Fibroblast of the aortic adventitia (primary cell): ENCODE measurements at places on chromosomes 12 and 14.
A peak's percentile ranks its signal among the peaks of the same experiment; 100 is the strongest.

GRCh38 chr12:93829016-93829415 lies 151.8 kb downstream of the CRADD start:
- no peak for DNase-seq

- no peak for DNase-seq
Measured at GRCh38 chr14:54453252-54453651, 12.1 kb upstream of the CNIH1 start.

DNA sequence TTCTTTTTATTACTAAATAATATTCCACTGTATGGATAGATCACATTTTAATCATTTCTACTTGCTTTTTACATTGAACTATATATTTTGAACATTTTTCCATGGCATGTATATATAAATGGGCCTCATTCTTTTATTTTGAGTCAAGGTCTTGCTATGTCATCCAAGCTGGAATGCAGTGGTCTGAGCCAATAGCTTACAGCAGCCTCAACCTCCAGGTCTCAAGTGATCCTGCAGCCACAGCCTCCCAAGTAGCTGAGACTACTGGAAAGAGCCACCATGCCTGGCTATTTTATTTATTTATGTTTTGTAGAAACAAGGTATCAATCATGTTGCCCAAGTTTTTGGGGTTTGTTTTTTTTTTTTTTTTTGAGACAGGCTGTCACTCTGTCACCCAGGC lies 7.6 kb downstream of the FCF1 start:
- DNase-seq: peak; percentile 33

DNA sequence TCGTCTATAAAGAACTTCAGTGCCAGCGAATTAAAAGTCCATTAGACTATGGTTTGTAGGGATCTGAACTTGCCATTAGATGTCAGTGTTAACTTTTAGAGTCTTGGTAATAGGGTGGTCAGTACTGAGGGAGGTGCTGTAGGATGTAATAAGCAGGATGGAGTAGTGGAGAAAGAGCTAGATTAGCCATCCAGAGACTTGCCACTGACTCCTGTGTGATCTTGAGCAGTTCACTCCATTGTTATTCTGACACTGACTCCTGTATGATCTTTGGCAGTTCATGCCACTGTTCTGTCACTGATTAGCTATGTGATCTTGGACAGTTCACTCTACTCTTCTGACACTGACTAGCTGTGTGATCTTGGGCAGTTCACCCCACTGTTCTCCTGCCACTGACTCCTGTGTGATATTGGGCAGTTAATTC lies 133.6 kb downstream of the TTLL5 start:
- peak; percentile 90 for DNase-seq

- DNase-seq: no peak
Measured at GRCh38 chr12:15583804-15584203, 205.4 kb downstream of the EPS8 start.

DNA sequence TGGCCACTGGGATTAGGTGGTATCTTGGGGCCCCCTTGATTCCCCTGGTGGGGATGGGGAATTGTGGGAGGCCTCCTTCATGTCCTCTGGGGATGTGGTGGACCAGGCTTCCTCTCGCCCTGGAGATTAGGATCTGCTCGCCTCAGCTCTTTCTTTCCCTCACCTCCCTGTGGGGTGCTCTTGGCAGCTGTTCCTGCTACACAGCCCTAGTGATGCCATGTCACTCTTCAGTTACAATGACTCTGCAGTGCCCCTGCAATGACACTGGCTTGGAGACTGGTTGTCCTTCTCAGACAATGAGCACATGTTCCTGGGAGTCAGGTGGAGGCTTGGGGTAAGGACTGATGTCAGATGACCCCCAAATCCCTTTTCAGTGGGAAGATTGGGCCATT lies 83.9 kb downstream of the ADCK1 start:
- DNase-seq: no peak

GRCh38 chr14:80560800-80561657 lies 349.7 kb upstream of the DIO2 start:
- DNase-seq: no peak

DNA sequence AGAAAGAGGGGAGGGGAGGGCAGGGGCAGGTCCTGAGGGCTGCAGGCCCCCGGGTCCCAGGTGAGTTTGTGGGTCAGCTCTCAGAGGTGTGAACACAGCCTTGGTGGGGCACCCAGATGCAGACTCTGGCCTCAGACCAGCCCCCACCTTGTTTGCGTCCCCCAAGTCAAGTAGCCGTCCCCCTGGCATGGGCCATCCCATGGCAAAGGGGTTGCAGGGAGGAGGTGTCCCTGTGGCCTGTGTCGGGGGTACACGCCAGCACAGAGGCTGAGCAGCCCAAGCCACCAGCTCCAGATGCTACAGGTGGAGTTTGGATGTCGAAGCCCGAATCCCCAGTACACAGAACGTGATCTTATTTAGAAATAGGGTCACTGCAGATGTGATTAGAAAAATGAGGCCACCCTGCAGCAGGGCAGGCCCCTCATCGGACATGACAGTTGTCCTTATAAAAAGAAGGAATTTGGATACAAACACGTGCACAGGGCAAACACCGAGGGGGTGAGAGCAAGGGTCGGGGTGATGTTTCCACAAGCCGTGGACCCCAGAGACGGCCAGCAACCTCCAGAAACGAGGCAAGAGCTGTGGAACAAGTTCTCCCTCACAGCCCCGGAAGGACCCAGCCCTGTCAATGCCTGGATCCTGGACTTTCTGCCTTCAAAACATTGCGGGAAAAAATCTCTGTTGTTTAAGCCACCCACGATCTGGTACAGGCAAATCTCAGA lies 141.2 kb upstream of the C14orf180 start:
- no peak for DNase-seq

GRCh38 chr12:67270622-67271021 lies 1.5 kb downstream of the CAND1 start:
- no peak for DNase-seq

GRCh38 chr14:99855271-99855670 lies 62.1 kb downstream of the EML1 start:
- DNase-seq: no peak

- DNase-seq: peak; percentile 100
Measured at GRCh38 chr12:116382686-116383530, 105.4 kb upstream of the MED13L start.

DNA sequence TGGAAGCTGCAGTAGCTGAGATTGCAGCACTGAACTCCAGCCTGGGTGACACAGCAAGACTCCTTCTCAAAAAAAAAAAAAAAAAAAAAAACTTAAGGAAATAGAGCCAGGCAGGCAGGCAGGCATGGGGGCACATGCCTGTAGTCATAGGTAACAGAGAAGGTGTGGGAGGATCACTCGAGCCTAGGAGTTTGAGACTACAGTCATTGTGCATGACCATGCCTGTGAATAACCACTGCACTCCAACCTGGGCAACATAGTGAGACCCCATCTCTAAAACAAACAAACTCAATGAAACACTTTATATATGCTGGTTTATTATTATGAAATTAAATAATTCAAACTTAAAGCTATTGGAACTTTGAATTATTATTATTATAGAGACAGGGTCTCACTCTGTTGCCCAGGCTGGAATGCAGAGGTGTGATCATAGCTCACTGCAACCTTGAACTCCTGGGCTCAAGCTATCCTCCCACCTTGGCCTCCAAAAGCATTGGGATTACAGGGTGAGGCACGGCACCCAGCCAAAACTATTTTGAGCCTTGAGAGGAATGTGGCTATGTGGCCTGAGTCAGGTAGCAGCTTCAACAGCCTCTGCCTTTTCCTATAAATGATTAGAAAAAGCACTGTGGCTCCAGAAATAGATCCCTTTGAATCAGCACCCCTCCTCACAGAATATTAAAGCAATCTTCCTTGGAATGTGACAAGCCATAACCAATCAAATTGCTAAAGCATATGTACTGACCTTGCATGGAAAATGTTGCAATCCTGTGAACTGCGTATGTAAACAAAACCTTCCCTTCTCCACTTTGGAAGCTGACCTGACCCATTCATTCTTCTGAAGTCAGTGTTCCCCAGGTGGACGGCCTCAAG lies 34.7 kb upstream of the YY1 start:
- DNase-seq: peak; percentile 22

DNA sequence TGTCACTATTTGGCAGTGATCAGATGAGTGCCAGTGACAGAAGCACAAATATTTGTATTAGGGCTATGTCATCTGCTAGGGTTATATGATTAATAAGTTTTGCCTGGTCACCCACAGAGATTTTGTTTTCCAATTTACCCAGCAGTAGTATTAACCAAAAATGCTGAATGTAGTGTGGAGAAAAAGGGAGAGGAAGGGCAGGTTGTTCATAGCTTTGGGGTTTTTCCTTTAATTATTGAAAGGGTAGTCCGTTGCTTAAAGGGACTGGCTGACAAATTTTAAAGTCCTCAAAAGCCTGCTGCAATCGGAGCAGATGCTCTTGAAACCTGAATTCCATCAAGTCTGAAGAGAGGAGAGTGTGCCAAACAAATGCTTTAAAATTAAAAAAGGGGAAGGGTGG lies 237.9 kb upstream of the CCDC196 start:
- no peak for DNase-seq

DNA sequence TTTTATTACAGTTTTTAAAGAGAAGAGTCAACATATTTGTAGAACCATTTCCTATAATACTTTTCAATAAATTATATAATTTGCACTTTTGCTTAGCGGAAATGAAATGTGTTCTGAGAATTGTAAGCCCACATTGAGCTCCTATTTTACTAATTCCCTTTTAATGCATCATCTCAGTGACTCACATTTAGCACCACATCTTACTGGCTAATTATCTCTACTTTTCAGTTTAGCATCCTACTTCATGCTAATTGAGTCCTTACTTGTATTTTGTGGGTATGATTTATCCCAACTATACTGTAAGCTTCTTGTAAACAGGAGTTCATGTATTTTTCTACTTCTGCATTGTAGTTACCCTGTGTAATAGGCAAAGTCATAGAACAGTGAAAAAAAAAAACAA lies 67.5 kb downstream of the TMX1 start:
- DNase-seq: no peak

- DNase-seq: peak; percentile 62
Measured at GRCh38 chr12:96237035-96237434, 42.9 kb downstream of the ELK3 start.

- DNase-seq: no peak
Measured at GRCh38 chr12:54159140-54159539, 29.6 kb downstream of the SMUG1 start.

DNA sequence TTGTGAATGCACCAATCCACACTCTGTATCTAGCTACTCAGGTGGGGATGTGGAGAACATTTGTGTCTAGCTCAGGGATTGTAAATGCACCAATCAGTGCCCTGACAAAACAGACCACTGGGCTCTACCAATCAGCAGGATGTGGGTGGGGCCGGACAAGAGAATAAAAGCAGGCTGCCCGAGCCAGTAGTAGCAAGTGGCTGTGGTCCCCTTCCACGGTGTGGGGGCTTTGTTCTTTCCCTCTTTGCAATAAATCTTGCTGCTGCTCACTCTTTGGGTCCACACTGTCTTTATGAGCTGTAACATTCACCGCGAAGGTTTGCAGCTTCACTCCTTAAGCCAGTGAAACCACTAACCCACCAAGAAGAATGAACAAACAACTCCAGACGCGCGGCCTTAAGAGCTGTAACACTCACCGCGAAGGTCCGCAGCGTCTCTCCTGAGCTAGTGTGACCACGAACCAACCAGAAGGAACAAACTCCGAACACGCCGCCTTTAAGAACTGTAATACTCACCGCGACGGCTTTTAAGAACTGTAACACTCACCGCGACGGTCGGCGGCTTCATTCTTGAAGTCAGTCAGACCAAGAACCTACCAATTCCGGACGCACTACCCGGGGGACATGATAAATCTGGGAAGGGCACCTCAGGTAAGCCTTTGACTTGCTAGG lies 4.6 kb upstream of the LDHB start:
- DNase-seq: no peak

DNA sequence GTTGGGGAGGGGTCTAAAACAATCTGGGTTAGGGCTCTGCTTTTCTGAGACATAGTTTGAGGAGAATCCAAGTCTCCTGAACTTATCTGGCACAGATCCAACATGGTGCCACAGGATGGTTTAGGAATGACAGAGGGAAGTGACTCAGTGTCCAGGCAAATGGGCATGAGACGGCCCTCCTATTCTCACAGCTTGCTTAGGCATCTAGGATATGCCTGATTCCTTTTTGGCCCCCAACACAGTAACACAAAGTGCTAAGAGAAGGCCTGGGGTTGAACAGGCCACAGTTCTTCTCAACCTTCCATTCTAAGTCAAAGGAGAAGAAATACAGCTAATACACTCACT lies 117.7 kb downstream of the ZFP36L1 start:
- no peak for DNase-seq

- peak; percentile 49 for DNase-seq
Measured at GRCh38 chr14:68203871-68204270, 384.3 kb downstream of the RAD51B start.

DNA sequence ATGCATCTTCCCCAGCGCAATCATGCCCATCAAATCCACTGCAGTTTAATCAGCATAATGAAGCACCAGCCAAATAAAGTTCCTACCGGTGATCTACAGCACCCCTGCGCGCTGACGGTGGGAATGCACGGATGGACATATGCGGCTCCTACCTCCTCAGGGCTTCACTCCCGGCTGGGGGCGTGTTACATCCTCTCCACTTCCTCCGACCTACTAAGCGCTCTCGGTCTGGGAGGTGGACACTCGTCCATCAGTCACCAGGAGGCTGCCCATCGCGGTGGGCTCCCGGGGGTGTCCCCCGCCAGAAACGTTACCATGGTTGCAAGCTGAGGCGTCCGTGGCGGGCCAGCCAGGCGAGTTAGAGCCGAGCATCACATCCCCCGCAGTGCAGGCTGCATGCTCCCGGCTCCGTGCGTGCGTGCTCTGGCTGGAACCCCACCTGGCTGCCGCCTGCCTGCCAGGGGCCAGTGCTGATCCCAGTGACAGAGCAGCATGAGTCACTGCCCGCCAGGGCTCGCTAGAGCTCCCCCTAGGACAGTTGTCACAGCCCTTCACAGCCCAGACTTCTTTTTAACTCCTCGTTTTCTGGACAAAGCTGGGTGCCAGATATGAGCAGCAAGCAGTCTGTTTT lies 73.0 kb downstream of the CIT start:
- peak; percentile 52 for DNase-seq

DNA sequence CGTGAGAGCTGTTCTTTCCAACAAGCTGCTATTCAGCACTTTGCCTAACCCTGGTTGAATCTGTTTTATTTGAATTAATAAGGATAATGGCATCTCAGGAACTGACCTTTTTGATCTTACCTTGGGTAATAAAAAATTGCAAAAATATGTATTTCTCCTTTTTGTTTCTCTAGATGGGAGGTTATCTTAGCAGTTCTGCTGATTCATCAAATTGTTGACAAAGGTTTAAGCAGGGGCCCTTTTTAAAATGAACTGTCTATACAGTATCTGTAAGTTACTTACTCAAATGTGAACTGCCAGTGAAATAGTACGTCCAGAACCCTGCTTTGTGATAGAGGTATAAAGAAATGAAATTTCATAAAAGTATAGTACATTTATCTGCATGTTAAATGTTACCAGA lies 681 bp downstream of the TSHR start:
- DNase-seq: no peak

GRCh38 chr14:81537193-81537592 lies 3.5 kb upstream of the SEL1L start:
- DNase-seq: no peak

- peak; percentile 86 for DNase-seq
Measured at GRCh38 chr12:49750027-49750995, 9.0 kb downstream of the TMBIM6 start.
